NCI-H1048 (cell line): ENCODE measurements at places on chromosomes 13 and 19.

DNA sequence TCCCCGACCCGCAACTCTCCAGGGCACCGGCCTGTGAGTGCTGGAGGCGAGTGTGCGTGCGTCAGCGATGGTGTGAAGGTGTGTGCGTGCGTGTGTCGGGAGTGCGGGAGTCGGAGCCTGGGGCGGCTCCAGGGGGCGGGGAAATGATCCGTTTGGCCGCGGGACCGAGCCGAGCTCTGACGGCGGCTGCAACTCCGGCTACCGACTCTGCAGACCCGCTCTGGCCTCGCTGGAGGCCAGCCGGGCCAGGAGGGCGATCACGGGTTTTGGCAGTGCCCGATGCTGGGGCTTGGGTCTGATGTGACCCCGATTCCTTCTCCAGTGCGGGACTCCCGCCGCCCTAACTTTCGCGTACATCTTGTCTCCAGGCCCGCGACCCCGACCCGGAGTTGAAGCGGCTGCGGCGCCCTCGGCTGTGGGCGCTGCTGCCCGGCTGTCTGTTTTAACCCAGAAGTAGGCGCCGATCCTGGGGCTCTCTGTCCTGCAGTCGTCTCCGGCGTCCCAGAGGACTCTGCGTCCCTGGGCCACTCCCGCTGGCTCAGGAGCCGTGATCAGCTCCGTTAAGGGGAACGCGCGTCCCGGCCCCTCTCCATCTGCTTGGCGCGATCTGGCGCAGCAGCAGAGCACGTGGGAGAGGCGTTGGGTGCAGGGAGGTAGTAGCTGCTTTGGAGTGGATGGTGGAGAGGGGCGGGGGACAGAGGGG, 1.2 kb downstream of the CHST8 start:
- no peak for DNase-seq

GRCh38 chr19:35034588-35035382, 4.5 kb downstream of the SCN1B start:
- DNase-seq, result no peak

GRCh38 chr19:42229301-42229854, 9.3 kb downstream of the ZNF526 start:
- no peak for DNase-seq

GRCh38 chr19:40611096-40611495, 9.9 kb downstream of the LTBP4 start:
- DNase-seq, result no peak

GRCh38 chr19:6481541-6482342, at the start of gene DENND1C:
TSS of gene DENND1C (minus strand) at chr19:6481787. CDS start at chr19:6481695, 92 bp downstream.
- DNase-seq, result no peak

GRCh38 chr13:40813667-40814454, 24.4 kb downstream of the SLC25A15 start:
- no peak for DNase-seq

- DNase-seq, result no peak
Measured at GRCh38 chr13:61123538-61124289, 291.9 kb downstream of the PCDH20 start.

DNA sequence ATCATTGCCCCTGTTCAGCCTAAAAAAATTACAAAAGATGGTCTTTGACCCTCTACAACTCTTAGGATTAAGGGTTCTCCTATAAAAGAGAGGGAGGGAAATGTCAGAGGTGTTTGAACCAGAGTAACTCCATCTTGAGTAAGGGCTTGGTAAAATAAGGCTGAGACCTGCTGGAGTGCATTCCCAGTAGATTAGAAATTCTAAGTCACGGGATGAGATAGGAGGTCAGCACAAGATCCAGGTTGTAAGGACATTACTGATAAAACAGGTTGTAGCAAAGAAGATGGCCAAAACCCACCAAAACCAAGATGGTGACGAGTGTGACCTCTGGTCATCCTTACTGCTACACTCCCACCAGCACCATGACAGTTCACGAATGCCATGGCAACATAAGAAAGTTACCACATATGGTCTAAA, 48.7 kb upstream of the ANKRD10 start:
- DNase-seq, result no peak

GRCh38 chr19:11257846-11258380, 4.4 kb downstream of the DOCK6 start:
- DNase-seq, result no peak

GRCh38 chr13:106246242-106246641, 289.2 kb downstream of the EFNB2 start:
- no peak for DNase-seq

GRCh38 chr13:19179916-19180315, 1.7 kb downstream of the TUBA3C start:
- DNase-seq, result no peak
